ENCODE measurements at places on chromosomes 3 and 15.

DNA sequence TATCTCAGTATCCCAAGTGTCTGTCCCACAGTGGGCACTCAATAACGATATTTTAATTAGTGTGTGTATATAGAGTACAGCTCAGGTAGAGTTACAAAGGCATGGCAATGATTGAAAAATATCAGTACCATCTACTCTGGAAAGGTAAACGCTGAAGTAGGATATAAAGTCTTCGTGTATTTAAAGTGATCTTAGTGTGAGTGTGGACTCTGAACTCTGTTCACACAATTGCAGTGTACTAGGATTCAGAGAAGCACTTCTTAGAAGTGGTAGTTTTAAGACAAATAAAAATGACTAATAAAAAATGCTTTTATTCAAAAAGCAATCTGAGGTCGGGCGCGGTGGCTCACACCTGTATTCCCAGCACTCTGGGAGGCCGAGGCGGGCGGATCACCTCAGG, 62.9 kb upstream of the RAP2B start:
- DNase-seq, result no peak

- DNase-seq, result no peak
Measured at GRCh38 chr3:137987723-137988122, 22.2 kb upstream of the CLDN18 start.

- no peak for DNase-seq
Measured at GRCh38 chr3:39126532-39127071, 19.1 kb downstream of the TTC21A start.

DNA sequence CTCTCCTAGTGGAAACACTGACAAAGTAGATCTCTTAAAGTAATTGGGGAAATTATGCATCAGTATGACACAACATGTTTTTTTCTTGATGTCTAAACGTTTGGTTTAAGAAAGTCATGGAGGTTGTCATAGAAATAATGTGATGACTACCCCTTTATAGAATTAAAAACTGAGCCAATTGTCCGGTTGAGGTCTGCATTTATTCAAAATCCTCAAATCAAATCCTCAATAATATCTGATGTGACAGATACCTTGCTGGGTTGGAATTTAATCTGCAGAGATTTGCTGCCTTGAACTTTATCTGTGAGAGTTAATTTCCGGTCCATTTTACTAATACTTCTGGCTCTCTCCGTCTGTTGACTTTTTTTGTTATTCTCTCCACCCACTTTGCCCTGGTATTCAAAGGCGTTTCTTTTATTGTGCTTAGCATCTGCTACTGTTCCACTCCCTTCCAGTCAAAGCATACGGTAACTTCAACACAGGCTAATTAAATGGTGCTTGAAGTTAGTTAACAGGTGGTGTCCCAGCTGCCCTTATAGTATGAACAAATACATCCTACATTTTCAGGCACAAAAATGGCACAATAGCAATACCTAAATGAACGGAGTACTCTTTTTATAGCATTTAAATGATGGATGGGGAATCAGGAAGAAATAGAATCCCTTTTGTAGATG, 628.3 kb downstream of the ROBO1 start:
- no peak for DNase-seq

DNA sequence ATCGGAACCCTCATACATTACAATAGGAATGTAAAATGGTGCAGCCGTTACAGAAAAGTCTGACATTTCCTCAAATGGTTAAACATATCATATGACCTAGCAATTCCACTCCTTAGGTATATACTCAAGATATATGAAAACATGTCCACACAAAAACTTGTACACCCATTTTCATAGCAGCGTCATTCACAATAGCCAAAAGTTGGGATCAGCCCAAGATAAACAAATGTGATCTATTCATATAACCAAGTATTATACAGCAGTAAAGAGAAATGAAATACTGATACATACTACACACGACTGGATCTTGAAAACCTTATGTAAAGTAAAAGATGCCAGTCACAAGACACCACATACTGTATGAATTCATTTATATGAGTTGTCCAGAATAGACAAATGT, 102.4 kb downstream of the MSL2 start:
- DNase-seq, result no peak
